ENCODE measurements at places on chromosomes 12 and 14.

DNA sequence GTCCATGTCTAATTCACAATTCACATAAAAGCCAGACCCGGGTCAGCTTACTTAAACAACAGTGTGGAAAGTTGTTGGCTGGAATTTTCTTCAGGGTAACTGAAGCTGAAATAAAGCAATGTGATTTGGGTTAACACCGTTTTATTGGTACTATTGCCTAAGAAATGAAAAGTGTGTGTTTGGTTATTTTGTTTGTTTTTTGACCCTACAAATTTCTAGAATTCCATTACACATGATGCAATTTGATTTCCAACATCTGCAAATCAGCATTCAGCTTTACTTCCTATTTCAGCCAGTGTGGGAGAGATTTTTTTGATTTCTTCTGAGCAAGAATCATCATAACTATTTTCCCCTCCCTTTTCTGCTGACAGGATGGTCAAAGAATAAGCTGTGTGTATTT, 45.7 kb upstream of the CLMN start:
- no peak for DNase-seq

- DNase-seq = no peak
Observed at GRCh38 chr14:32693114-32693513, 245.6 kb upstream of the NPAS3 start.

GRCh38 chr14:22221508-22221907, 367.5 kb downstream of the DAD1 start:
- no peak for DNase-seq

DNA sequence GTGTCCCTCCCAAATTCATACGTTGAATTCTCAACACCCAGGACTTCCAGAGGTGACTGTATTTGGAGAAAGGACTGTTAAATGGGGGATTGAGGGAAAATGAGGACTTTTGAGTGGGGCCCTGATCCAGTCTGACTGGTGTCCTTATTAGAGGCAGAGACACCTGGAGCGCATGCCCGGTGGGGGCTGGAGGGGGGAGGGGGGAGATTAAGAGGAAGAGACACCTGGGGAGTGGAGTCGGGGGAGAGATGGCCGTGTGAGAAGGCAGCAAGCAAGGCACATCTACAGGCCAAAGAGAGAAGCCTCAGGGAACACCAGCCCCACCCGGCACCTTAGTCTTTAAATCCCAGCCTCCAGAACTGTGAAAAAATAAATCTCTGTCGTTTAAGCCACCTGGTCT, 209.7 kb downstream of the SLC41A2 start:
- no peak for DNase-seq

- no peak for DNase-seq
Observed at GRCh38 chr12:128361400-128361995, 94.5 kb downstream of the TMEM132C start.

DNA sequence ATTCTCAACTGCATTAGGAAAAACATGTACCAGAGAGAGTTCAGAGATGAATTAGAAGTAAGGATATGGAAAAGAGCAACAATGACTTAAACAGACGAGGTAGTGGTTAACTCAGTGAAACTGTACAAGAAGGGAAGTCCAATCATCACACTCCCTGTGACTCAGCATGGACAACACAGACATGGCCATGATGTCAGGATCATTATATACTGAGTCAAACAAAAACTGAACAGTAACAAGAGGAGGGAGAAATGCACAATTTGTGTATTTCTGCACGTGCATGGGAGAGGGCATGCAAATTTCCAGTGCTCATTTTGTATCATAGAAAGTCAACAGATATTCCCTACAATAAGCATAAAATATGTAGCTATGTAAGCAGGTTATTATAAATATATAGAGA, 1037.8 kb downstream of the BCL11B start:
- no peak for DNase-seq

DNA sequence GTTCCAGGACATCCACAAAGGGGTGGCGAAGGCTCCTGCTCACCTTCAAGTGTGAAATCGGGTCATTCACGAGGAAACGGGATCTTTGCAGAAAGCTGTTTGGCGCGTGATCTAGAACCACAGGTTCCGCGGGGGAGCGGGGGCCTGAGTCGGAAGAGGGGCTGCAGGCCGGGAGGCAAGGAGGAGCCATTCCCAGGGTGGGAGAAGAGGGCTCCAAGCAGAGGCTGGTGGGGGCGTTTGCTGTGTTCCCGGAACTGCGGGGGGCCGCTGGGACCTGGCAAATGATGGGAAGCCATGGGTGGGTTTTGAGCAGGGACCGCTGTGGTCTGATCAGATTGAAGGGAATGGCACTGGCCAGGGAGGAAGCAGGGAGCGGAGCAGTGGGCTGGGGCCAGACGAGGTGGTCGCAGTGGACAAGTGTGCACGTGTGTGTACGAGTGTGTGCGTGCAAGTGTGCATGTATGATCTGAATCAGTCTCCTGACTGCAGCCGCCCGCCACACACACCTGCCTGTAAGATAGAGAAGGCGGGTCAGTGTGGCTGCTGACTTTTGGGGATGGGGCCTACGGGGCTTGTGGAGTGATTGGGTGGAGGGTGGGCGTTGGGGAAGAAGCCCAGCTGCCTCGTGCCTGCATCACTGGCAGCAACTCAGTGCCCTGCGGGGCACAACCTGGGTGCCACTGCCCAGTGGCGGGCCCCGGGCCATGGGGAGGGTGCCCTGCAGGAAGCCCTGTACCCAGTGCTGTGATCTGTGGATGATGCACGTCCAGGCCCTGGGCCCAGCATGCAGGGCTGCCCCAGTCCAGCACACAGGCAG, 141.9 kb downstream of the KIF26A start:
- DNase-seq = no peak

DNA sequence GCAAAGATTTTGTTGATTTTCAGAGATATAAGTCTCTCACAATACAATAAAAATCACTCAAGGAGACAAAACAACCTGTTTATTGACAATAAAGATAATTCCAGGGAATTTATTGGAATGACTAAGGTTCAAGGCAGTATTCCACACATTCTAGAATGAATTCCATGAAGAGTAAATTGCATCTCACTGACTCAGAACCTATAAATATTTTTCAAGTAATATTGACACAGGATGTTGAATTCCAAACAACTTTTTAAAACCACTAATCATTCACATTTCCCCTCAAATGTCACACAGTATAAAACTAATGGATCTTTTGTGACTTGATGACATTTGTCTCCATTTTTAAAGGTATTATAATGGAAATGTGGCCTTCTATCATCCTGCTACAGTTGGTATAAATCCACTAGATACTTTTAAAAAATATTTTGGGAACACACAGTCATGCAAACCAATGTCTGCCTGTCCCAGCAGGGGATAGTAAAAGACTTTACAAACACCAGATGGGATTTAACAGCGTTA, 42.1 kb upstream of the LGR5 start:
- no peak for DNase-seq

DNA sequence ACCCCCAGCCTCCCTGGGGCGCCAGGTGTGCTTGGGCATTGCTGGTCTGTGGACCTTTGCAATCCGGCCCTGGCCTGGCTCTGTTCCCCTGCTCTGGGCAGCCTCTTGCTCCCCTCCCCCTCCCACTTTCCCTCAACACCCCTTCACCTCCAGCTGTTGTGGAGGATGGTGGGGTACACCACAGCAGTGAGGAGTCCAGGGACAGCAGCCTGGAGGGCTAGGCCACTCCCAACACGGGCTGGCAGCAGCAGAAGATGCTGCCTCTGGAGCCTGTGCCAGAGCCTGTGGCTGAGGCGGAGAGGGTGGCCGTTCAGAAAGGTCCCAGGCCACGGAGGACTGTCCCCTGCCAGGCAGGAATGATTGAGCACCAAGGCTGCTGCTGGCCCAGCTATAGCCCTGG, 7.6 kb downstream of the ZBTB42 start:
- DNase-seq = no peak

DNA sequence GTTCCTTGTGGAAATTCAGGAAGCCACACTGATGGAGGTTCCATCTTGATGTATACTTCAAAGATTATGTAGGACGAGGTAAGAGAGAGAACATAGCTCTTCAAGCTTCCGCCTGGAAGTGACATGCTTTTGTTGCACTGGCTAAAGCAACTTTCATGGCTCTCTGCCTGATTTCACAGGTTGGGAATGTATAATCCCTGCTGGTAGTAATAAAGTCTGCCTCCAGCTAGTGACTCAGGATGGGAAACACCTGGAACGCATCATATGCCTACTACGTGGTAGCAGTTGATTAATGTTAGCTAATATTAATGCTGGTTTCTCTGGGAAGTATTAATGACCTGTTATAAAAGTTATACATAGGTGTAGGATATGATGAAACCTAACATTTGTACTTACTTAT, 71.1 kb downstream of the PELI2 start:
- no peak for DNase-seq
